A549 treated with dexamethasone at 1 μM for 4 hours (cell line): ENCODE measurements at places on chromosomes 5 and 9. TPM values are rescaled to one million over a fixed set of nuclear protein-coding genes. Genes with fewer than 3 reads are reported as not detected.

PTGDS gene
- 0.28 to 1.4 TPM (median 0.77 TPM) in 5 replicates for total RNA-seq

GFI1B gene
- total RNA-seq = 0.05 to 0.17 TPM (median 0.06 TPM) in 5 replicates

PCDHGA9 gene
- total RNA-seq = 0.04 to 0.07 TPM (median 0.05 TPM) in 4 of 5 replicates, not detected in the other

RPS14 gene
- 2,222 to 2,838 TPM (median 2,317 TPM) in 5 replicates for total RNA-seq

FBP1 gene
- 0.05 to 0.12 TPM in 2 of 5 replicates, not detected in the others for total RNA-seq

LCN1 gene
- 0.14 to 0.30 TPM (median 0.21 TPM) in 4 of 5 replicates, not detected in the other for total RNA-seq

CDHR2 gene
- total RNA-seq = 0.05 to 0.33 TPM (median 0.13 TPM) in 5 replicates

EFNA5 gene
- total RNA-seq = 14.7 to 30.2 TPM (median 27.7 TPM) in 5 replicates

ZNF300 gene
- total RNA-seq = 2.4 to 2.7 TPM (median 2.5 TPM) in 5 replicates

CATSPER3 gene
- total RNA-seq = 0.21 to 0.49 TPM (median 0.37 TPM) in 5 replicates

OR13C3 gene
- total RNA-seq = not detected in 5 replicates

VCAN gene
- total RNA-seq = 7.9 to 12.6 TPM (median 12.2 TPM) in 5 replicates

BTNL8 gene
- not detected in 5 replicates for total RNA-seq

HMMR gene
- 22.8 to 29.3 TPM (median 26.1 TPM) in 5 replicates for total RNA-seq

DMRT3 gene
- total RNA-seq = not detected in 5 replicates

CAMK2A gene
- 0.54 to 0.85 TPM (median 0.77 TPM) in 5 replicates for total RNA-seq

PCSK1 gene
- total RNA-seq = 0.12 to 0.31 TPM (median 0.24 TPM) in 5 replicates
